ENCODE measurements at places on chromosomes 5 and 9.

DNA sequence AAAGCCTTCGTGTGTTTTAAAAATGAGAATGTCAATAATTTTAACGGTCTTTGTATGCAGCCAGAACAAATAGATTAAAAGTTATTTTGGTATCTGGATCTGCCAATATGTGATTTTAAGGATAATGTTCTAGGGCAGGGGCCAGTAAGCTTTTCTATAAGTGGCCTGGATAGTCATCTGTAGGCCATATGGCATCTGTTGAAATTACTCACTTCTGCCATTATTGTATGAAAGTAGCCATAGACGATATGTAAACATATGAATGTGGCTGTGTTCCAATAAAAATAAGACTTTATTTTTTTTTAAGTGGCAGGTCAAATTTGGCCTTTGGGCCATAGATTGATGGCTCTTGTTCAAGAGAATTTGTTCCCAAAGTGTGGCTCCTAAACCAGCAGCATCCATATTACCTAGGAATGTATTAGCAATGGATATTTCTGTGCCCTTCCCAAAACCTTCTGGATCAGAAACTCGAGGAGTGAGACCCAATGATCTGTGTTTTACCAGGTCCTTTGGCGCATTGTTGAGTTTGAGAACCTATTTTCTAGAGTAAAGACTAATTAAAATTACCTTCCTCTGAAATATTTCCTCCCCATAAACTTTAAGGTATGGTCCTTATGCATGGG is 55.9 kb downstream of the C6 start:
- no peak for DNase-seq

GRCh38 chr5:31476738-31477141 is 55.2 kb downstream of the DROSHA start:
- DNase-seq, result peak; percentile 65

DNA sequence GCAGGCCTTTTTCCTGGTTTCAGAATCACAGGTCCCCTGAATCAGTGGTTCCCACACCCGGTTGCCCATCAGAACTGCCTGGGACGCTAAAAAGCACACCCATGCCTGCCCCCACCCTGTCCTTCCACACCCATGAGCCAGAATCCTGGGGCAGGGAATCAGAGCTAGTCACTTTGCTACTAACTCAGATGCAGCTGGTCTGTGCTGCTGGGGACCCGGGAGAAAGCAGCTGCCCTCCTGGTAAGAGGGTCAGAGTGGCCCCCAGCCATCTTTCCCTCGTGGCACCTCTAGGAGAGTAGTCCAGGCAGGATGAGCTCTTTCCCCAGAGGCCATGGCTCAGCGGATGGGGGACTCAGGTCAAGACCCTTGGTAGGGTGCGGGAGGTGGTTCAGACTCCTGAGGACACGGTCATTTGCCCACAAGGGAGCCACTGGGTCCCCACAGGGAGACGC is 11.3 kb upstream of the NUP214 start:
- no peak for DNase-seq

DNA sequence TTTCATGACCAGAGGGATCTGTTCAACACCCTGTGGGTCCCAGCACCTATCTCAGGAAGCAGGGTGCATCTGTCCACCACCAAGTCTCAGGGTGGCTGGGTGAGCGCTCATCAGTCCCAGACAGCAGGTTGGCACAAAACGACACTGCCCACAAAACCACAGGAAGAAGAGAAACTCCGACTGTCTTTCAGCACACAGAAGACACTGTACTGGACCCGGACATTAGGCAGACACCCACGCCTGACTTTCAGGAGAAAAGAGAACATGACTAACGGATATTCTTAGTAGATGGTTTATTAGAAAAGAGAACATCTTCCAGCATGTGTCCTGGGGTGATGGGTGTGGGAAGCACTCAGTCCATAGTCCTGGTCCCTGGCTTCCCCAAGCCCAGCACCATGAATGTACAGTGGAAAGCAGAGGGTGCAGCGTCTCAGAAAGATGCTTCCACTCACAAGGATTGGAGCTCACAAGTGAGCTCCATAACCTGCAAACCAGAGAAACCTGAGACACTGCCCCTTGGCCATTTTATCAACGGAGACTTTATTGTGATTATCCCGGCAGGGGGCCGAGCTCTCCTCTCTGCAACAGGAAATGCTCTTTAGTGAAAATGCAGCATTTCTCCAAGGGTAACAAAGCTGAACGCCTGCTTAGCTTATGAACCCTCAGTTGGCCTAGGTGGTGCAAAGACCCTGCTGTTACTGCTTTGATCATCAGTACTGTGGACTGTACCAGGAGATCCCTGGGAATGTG is 35.8 kb upstream of the LCP2 start:
- DNase-seq, result no peak

DNA sequence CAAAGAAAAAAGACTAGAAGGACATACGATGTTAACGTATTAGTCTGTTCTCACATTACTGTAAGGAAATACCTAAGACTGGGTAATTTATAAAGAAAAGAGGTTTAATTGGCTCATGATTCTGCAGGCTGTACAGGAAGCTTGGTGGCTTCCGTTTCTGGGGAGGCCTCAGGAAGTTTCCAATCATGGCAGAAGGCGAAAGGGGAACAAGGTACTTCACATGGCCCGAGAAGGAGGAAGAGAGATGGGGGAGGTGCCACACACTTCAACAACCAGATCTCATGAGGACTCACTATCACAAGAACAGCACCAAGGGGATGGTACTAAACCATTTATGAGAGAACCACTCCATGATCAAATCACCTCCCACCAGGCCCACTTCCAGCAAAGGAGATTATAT is 110.1 kb downstream of the CARTPT start:
- DNase-seq, result no peak

DNA sequence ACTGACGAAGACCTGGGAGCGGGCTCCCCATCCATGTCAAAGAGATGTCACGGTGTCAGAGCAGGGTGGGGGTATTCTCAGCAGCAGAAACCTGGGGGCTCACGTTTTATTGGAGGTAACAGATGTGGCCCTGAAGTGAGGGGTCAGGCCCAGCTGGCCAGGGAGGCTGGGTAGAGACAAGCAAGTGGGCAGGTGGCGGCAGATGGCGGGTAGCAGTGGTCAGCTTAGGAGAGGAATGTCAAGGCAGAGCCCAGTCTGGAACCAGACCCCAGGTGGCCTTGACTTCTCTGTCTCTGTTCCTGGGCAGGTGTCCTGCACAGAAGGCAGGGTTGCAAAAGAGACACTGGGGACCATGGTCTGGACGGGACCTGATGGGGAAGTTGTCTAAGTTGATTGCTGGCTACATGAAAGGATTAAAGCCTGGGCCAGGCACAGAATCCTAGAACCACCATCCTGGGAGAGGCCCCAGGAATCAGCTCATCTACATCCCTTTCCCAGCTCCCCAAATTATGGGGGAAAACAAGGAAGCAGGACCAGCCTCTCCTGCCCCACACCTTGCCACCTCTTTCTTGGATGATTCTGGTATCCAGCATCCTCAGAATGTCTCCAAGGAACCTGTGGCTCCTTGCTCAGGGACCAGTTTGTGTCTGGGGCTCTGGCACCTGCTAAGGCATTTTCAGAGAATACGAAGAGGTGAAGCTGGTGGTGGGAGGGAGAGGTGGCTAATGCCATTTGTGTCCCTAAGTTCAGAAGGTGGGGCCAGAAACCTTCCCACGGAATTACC is 72.5 kb downstream of the AMBP start:
- peak; percentile 10 for DNase-seq

- no peak for DNase-seq
Measured at GRCh38 chr5:143758015-143758414, 53.9 kb upstream of the HMHB1 start.

DNA sequence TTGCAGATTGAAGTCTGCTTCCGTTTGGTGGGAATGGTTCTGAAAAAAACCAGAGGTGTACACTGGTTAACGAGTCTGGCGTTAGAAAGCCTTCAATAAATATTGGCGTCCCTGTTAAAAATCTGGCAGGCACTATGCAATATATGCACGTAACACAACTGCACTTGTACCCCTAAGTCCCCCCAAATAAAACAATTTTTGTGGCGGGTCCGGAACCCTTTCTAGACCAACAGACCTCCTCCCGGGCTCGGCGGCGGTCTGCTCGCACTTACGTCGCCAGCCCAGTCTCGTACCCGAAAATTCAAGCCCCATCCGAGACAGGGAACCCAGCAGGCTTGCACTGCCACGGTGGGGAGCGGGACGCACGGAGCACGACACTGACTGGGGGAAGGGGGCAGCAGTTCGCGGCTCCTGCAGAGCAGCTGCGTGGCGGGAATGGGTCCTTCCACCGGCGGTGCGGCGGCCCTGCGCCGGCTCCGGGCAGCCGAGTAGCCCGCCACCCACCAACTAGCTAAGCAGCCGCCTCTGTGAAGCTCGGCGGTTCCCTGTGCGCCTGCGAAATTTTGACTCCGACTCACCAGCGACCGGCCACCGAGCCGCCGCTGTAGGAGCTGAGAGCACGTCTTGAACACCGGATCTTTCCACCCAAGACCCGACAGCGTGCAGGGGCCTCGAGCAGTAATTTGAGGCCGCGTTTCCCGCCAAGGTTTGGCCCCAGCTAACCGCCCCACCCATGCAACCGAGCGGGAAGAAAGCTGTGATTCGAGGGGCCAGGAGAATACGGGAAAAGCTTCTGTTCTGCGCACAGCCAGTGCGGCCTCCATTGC is 3.9 kb downstream of the MCIDAS start:
- no peak for DNase-seq

DNA sequence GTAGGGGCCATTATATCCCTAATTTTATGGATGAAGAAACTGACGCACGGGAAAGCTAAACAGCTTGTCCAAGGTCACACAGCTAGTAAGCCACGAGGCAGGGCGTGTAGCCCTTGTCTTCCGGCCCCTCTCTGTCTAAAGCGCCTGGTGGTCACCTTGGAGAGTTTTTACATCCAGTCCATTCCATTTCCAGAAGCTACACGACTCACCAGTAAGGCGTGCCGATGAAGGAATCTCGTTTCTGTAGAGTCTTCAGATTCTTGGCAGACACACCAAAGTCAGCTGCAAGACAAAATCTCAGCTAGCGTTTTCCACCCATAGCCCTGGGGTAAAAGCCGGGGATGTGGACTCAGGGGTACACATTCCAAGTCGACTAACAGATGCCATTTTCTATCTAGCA is 80.5 kb downstream of the STK10 start:
- DNase-seq, result peak; percentile 61

GRCh38 chr5:126126574-126126973 is 296.6 kb upstream of the GRAMD2B start:
- DNase-seq, result no peak

- DNase-seq, result no peak
Measured at GRCh38 chr9:127890053-127890452, 9.3 kb downstream of the ST6GALNAC6 start.

GRCh38 chr5:8934455-8934854 is 611.4 kb downstream of the SEMA5A start:
- DNase-seq, result no peak

GRCh38 chr9:130870491-130871381 is 25.9 kb downstream of the QRFP start:
- no peak for DNase-seq

DNA sequence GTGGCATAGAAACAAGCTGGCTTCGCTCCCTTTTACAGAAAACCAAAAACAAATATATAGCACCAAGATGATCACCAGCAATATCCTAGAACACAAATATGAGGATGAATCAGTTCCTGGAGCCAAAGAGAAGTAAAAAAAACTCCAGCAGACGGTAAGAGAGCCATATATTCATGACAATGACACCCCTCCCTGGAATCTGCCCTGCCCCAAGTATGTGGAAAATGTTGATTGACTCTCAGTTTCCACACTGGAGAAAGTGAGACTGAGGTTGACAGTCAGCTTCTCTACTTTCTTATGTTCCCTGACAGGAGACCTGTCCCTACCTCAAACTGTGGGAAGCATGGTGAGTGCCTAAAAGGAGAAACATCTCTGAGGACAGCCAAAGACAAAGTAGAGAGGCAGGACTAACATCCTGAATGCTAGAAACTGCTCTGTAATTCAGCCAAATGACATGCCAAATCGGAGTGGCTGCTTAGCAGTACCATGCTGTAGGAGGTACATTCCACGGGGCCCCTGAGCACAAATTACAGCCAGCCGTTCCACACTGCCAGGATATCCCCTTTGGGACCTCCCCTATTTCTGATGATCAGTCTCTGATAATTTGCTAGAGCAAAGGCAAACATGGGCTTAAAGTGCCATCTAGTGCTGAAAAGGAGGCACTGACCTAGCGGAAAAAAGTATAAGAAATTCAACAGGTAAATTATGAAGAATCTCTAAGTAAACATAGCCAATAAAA is 424.0 kb upstream of the RGMB start:
- no peak for DNase-seq

- no peak for DNase-seq
Measured at GRCh38 chr9:70607329-70607728, 192.9 kb upstream of the KLF9 start.

GRCh38 chr5:68024426-68024825 is 191.1 kb upstream of the PIK3R1 start:
- no peak for DNase-seq

- DNase-seq, result no peak
Measured at GRCh38 chr5:83321483-83322055, 150.0 kb upstream of the VCAN start.

GRCh38 chr5:172905346-172906140 is 53.7 kb upstream of the RPL26L1 start:
- DNase-seq, result no peak

- DNase-seq, result no peak
Measured at GRCh38 chr5:149745212-149745942, 15.3 kb downstream of the PPARGC1B start.

- DNase-seq, result no peak
Measured at GRCh38 chr5:111248571-111248970, 24.4 kb downstream of the CAMK4 start.

GRCh38 chr9:79883073-79883645 is 311.4 kb downstream of the TLE4 start:
- no peak for DNase-seq

DNA sequence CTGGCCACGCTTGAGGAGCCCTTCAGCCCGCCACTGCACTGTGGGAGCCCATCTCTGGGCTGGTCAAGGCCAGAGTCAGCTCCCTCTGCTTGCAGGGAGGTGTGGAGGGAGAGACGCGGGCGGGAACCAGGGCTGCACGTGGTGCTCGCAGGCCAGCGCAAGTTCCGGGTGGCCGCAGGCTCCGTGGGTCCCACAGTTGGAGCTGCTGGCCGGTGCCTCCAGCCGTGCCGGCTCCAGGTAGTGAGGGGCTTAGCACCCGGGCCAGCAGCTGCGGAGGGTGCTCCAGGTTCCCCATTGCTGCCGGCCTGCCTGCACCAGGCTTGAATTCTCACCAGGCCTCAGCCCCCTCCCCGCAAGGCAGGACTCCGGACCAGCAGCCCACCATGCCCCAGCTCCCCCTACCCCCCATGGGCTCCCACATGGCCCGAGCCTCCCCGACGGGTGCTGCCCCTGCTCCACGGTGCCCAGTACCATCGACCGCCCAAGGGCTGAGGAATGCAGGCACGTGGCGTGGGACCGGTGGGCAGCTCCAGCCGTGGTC is 192.8 kb upstream of the IZUMO3 start:
- DNase-seq, result no peak

DNA sequence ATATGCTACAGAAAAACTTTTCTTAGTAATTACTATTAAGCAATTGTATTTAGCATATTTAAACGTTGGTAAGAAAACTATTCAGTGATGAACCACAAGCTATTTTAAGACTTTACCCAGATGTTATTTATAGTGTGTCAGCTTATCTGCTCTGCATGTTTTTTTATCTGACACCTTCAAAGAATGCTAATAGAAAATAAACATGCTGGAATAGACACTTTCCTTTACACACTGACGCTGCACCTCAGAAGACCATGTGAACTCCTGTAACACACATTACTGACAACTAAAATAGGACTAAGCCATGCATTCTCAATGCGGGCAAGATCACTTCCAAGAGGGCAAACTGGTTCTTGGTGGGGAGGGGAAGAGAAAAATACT is 38.3 kb downstream of the FNIP1 start:
- peak; percentile 62 for DNase-seq
